ENCODE measurements at places on chromosomes 4 and X.

DNA sequence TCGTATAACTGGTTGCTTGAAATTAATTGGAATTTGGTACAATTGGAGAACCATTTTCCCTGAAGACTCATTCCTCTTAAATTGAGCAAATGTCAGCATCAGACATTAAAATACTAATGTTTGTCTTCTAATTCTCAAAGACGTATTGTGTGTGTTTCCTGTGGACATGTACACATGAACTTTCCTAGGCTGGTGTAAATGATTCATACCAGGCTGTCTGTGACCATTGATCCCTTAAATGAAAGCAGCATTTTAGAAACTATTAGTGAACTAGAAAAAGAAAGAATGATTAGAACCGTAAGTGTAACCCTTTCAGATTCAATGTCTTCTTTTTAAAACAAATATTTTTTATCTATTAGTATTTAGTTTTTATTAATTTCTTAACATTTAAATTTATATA is 332.9 kb downstream of the PPP3CA start:
- no peak for DNase-seq

- no peak for DNase-seq
These were observed 255 bp upstream of the CNOT6L start for GRCh38 chr4:77819404-77819842.

- no peak for DNase-seq
These were observed 267.9 kb upstream of the KLF3 start for GRCh38 chr4:38396091-38396490.

DNA sequence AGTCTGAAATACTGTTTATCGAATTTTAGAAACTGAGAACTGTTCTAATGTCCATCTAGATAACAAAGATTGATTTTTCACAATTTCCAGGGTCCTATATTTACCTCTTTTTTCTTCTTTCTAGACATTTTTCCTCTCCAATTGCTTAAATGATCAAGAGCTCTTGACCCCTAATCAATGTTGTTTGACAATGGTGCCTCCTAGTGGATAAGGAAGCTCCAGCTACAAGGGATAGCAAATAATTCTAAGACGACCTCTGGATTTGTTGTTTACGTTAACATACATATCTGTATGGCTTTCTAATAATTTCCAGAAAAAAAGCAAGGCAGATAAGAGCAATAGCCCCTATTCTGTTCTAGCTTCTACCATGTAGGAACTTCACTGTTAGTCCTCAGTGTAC is 35.8 kb downstream of the GPR82 start:
- no peak for DNase-seq

DNA sequence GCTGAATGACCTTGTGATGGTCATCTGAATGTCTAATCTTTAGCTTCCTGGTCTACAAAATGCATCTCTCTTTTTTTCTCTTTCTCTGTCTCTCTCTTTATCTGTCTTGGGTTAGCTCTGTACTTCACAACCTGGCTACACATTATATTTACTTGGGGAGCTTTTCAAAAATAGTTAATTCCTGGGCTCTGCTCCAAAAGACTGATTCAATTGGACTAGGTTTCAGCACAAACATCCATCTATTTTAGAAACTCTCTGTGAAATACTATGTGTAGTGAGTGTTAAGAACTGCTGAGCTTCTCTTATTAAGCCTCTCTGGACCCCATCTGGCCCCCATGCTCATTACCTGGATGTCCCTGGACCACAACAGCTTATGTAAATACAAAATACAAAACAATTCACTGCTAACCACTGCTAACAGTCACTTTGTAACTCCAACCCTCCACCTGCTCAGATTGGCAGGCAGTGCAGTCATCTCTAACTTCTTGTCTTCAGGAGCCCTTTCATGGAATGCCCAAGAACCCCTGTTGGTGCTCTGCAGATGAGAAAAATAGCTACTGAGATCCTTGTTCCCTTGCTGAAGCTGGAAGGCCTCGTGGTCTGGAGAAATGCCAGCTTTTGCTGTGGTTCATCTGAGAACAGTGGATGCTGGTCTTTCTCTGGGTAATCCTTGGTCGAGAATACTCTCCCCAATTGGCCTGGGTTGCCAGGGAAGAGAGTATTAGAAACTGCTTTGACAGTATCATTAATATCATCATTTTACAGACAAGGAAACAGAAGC is 14.8 kb upstream of the BOD1L1 start:
- no peak for DNase-seq
